ENCODE measurements at places on chromosomes 7 and 10. TPM values are rescaled to one million over a fixed set of nuclear protein-coding genes. Genes with fewer than 3 reads are reported as not detected.

DNA sequence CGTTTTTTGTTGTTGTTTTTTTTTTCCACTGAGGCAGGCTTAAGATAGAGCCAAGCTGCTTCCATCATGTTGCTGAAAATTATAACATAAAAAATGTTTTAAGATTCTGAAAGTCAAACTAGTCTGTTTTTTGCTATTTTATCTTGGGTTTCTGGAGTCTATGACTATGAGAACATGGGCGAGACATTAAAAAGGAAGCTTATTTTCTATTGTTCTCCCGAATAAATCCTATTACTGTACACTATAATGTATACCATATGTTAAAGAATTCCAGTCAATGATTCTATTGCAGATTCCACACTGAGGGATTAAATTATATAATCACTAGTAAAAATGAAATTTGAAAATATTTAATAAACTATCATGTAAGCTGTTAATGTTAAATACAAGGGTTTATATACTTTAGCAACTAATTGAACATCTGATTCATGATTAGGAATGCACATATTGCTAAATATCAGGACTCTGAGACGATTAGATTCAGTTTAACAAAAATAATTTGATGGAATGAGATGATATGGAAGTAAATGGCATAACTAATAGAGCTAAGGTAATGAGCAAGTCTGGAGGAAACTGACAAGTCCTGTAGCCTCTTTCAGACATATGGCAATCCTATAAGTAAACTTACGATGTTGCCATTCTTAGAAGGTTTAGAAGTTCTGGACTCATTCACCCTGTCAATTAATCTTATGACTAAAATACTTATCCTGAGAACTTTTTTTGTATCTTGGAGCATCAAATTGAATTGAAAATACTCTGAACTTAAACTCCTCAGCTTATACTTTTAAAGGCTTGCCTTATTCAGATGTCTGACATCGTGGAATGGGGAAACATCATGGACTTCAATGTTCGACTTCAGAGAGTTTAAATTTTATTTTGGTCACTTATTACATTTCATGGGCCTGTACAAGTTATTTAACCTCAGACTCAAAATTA lies 294.8 kb upstream of the DGKB start:
- DNase-seq: no peak

- no peak for DNase-seq
Observed at GRCh38 chr10:34121125-34121753, 693.9 kb downstream of the PARD3 start.

The MOSPD3 gene
- total RNA-seq: 9.2 TPM

GRCh38 chr7:146177301-146177700 lies 60.7 kb downstream of the CNTNAP2 start:
- no peak for DNase-seq

DNA sequence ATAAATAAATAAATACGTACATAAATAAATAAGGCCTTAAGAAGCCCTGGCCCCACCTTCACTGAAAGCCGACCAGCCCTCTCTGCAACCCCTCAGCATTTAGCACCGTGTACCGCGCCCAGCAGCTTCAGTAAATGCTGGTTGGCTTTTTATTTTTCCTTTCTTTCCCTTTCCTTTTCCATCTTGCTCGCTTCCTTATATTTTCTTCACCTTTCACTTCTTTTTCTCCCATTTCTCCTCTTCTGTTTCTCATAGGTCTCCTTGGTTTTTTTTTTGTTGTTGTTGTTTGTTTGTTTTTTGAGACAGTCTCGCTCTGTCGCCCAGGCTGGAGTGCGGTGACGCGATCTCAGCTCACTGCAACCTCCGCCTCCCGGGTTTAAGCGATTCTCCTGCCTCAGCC lies 11.2 kb downstream of the ZAN start:
- no peak for DNase-seq

- no peak for DNase-seq
Observed at GRCh38 chr10:31669357-31669756, 259.3 kb downstream of the ARHGAP12 start.

- no peak for DNase-seq
Observed at GRCh38 chr10:103473261-103473671, 5.8 kb downstream of the CALHM3 start.

The OR2F2 gene
- total RNA-seq: not detected

DNA sequence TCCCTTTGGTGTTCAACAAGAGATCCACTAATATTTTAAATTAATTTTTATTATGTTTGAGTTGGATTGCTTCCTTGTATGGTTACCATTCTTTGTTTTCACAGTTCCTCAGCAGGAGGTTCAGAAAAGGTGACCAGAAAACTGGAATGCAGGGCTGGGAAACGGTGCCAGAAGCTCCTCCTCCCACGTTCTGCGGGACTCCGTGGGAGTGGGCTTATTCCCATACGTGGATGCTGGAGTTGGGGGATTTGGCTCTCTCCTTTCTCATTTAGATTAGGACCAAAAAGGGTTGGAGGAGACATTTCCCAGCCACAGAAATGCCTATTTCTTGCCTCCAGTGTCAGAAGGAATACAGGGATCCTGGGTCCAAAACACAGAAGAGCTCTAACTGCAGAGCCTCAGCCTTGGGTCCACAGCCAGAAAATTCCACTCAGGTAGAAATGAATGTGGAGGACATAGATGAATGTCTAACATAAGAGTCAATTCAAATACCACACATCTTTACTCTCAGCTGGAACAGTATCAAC lies 56.0 kb downstream of the SORBS1 start:
- DNase-seq: no peak

- DNase-seq: no peak
Observed at GRCh38 chr7:4775848-4776623, 613 bp downstream of the AP5Z1 start.

The TMEM270 gene
- total RNA-seq: not detected

DNA sequence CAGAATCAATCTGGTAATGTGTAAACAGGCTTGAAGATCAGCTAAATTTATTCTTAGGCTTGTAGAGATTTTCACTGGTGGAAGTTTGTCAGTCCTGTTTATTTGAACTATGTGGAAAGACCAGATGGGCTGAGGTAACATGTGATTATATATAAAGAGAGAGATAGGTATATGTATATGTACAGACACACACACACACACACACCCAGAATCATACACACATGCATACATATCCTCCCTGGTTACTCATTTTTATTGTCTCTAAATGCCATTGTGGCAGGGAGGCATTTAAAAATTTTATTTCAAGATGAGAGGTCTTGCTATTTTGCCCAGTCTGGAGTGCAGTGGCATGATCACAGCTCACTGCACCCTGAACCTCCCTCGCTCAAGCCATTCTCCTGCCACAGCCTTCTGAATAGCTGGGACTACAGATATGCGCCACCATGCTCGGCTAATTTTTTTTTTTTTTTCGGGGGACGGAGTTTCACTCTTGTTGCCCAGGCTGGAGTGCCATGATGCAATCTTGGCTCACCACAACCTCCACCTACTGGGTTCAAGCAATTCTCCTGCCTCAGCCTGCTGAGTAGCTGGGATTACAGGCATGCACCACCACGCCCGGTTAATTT lies 78.1 kb upstream of the CYTH3 start:
- no peak for DNase-seq

The HGF gene
- total RNA-seq: 6.6 TPM

DNA sequence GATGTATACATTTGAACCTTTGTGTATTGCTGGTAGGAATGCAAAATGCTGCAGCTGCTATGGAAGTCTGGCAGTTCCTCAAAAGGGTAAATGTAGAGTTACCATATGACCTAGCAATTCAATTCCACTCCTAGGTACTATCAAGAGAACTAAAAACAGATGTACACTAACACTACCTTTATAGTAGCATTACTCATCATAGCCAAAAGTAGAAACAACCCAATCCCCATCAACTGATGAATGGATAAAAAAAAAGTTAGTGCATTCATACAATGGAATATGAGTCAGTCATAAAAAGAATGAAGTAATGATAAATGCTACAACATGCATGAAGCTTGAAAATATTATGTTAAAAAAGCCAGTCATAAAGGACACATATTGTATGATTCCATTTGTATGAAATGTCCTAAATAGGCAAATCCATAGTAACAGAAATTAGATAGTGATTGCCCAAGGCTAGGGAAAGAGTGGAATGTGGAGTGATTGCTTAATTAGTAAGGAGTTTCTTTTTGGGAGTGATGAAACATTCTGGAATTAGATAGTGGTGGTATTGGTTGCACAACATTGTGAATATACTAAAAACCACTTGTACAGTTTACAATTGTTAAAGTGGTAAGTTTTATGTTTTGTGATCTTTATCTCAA lies 96.4 kb upstream of the AOAH start:
- DNase-seq: no peak

GRCh38 chr10:48633381-48634197 lies 28.7 kb upstream of the ARHGAP22 start:
- DNase-seq: no peak

DNA sequence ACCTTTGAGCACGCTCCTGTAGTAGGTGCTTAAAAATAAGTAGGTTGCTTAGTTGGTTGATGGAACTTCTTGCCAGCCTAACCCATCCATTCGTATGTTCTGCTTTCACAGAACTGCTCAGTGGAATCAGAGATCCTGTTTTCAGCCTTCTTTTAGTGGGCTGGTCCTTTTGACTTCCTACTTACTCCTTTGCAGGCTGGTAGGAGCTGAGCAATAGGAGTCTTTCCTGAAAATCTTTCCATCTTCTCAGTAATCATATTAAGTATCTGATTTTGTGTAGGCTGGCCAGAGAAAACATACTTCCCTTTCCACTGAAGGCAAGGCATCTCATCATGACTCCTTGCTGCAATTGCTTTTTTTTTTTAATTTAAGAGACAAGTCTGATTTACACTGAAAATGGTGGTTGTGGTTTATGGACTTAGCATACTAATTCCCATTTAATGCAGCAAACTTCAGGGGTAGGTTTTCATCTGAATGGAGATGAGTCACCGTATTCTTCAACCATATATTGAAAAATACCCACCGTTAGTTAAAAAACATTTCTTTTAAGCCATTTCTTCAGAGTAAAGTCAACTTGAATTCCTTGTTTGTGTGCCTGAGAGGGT lies 208.0 kb downstream of the ZNF365 start:
- no peak for DNase-seq

DNA sequence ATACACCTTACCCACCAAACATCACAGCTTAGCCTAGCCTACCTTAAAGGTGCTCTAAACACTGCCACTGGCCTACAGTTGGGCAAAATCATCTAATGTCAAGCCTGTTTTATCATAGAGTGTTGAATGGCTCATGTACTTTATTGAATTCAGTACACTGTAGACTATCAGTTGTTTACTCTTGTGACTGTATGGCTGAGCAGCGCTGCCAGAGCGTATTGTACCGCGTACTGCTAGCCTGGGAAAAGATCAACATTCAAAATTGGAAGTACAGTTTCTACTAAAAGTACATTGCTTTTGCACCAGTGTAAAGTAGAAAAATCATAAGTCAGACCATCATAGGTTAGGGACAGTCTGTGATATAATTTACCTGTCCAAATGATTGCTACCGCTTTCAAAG lies 226.8 kb downstream of the PRPF18 start:
- no peak for DNase-seq

DNA sequence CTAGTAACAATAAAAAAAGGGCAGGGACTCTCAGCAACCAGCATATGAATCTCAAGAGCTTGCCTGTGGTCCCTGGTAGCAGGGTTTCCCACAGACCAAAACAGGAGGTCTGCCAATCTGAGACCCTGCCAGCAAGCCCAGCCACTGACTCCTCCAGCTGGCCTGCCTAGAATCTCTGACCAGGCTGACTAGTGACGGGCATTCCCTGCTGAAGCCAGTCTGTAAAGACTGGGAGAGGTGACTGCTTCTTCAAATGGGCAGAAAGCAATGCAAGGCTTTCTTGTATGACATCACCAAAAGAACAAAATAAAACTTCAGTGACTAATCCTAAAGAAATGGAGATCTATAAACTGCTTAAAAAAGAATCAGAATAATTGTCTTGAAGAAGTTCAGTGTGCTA lies 249.4 kb downstream of the TCF7L2 start:
- no peak for DNase-seq

- DNase-seq: no peak
Observed at GRCh38 chr10:10986606-10987005, 31.1 kb upstream of the CELF2 start.

GRCh38 chr10:44376472-44377099 lies 8.3 kb downstream of the CXCL12 start:
- no peak for DNase-seq

DNA sequence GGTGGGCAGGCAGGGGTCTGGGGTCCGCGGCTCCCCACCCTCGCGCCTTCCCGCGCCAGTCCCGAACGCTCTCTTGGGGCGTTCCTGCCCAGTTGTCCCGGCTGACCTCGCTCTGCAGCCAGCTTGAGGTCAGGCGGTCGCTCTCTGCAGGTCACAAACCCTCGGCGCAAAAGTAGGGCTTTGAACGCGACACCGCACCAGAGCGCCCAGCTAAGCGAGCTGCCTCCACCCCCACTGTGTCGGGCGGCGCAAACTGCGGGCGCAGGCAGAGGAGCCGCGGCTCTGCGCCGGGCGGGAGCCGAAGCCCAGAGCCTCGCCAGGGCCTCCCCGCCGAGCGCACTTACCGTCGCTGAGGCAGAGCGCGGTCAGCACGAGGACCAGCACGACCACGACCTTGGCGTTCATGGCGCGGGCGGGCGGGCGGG lies 284 bp downstream of the CXCL12 start:
- DNase-seq: peak; percentile 71

GRCh38 chr10:70052462-70053217 lies at the start of gene MACROH2A2:
TSS of gene MACROH2A2 (plus strand) at chr10:70052846. CDS start at chr10:70075659, 22,813 bp downstream.
- DNase-seq: peak; percentile 81

Data from cardiac septum (tissue), 1 donor.